Astrocyte of the spinal cord (primary cell): ENCODE measurements at places on chromosomes 13 and 19.
A peak's percentile ranks its signal among the peaks of the same experiment; 100 is the strongest.

- DNase-seq, result no peak
Observed at GRCh38 chr13:97226788-97227627, 4.9 kb downstream of the MBNL2 start.

DNA sequence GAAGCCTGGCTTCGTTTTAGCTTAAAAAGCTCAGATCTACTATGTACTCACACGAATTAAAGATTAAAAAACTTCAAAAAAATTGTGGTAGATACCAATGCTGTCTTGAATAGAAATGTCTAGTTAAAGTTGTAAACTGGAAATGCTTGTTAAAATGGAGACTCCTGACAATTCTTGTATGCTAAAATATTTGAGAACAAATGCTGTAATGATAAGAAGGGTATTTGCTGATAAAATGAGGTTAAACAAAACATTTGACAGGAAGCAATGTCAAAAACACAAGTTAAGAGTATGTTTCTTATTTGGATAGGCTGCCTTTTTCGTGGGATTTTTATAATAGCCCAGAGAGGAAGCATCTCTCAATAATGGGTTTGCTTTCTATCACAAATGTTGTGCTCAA lies 48.0 kb upstream of the POSTN start:
- DNase-seq, result no peak

GRCh38 chr13:66680031-66680430 lies 550.1 kb downstream of the PCDH9 start:
- no peak for DNase-seq

DNA sequence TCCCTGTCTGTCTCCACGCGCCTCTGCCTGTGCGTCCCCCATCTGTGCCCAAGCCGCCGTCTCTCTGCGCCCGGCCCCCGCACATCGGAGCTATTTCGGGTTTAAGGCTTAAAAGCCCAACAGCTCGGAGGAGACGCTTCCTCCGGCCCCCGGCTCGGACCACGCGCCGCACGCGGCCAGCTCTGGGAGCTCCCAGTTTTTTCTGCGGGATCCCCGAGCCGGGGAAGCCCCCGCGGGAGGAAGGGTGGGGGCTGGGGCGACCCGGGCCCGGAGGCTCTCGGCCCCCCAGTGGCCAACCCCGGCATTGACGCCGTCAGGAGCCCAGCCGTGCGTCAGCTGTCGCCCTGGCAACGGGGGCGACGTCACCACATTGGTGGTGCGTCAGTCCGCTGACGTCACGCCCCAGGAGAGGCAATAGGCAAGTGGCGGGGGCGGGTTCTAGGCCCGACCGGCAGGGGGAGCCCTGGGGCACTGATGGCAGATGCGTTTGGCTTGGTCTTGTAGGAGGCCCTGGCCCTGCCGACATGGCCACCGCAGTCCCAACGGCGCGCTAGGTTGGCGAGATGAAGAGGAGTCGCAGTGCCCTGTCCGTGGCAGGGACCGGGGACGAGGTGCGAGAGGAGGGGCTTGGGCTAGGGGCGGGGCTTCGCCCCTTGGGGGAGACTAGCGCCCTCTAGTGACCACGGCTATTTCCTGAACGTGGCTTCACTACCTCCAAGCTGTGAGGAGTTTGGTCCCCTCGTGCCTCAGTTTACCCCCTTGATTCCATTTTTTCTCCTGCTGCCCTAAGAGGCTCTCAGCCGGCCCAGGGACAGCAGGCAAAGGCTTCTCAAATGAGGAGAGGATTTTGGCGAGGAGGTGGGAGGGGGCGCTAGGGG lies 3.7 kb upstream of the PDE4A start:
- peak; percentile 79 for DNase-seq

DNA sequence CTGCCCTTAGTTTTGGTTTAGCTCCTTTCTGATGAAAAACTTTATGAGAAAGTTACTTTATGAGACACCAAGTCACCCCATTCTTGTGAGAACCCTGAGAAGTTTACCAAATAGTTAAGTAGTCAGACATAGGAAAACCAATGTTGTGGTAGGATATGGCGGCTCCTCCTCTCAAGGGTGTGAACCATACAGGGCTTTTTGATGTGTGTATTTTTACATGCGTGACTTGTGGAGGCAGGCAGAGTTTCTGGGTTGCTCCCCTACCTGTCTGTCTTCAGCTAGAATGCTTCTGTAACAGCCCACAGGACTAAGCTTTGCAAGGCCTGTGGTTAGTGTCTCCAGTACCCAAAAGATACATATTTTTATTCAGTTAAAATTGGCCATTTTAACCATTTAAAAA lies 18.3 kb downstream of the UBAC2 start:
- DNase-seq, result no peak

GRCh38 chr19:42277821-42278451 lies 8.9 kb downstream of the CIC start:
- DNase-seq, result peak; percentile 22

DNA sequence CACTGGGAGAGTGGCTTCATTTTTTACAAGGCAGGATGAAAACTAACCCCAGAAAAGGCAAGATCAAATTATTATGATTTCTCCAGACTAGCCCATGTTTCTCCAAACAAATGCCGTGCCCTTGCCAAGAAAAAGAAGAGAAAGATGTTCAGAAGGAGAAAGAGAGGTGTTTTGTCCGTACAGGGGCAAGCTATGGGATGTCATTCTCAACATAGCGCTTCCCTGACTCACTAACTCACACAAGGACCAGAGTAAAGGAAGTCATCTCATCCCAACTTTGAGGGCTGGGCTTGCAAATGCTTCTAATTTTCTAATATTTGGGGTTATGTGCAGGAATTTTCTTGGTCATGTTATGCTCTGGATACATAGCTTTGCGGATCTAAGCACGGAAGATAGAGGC lies 224.2 kb upstream of the MAB21L1 start:
- DNase-seq, result peak; percentile 57
